ENCODE measurements at places on chromosomes 16 and 17.

DNA sequence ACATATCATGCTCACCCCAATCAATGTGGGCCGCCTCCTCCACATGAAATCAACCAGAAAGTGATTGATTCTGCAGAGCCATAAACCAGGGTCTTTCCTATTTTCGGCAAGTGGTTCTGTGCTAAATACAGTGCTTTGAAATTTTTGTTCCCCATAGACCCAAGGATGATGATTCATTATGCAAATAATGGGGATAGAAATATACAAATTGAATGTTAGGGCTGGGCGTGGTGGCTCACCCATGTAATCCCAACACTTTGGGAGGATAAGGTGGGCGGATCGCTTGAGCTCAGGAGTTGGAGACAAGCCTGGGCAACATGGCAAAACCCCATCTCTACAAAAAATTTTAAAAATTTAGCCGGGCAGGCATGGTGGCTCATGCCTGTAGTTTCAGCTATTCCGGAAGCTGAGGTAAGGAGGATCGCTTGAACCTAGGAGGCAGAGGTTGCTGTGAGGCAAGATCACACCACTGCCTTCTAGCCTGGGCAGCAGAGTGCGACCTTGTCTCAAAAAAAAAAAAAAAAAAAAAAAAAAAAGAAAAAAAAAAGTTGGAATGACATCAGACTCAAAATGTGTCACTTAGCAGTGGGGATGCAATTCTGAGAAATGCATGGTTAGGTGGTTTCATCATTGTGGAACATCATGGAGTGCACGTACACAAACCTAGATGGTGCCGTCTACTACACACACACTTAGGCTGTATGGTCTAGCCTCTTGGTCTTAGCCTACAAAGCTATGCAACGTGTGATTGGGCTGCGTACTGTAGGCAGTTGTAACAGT is 581.7 kb downstream of the MAF start:
- ATAC-seq = peak; percentile 18

GRCh38 chr16:25235991-25236390 is 19.2 kb downstream of the AQP8 start:
- no peak for ATAC-seq

- ATAC-seq = no peak
These were observed 39.1 kb downstream of the CPNE2 start for GRCh38 chr16:57131351-57131970.

- ATAC-seq = no peak
These were observed 1.2 kb downstream of the DDX5 start for GRCh38 chr17:64504769-64505339.

GRCh38 chr17:80737106-80738019 is 192.7 kb downstream of the RPTOR start:
- ATAC-seq = peak; percentile 40

DNA sequence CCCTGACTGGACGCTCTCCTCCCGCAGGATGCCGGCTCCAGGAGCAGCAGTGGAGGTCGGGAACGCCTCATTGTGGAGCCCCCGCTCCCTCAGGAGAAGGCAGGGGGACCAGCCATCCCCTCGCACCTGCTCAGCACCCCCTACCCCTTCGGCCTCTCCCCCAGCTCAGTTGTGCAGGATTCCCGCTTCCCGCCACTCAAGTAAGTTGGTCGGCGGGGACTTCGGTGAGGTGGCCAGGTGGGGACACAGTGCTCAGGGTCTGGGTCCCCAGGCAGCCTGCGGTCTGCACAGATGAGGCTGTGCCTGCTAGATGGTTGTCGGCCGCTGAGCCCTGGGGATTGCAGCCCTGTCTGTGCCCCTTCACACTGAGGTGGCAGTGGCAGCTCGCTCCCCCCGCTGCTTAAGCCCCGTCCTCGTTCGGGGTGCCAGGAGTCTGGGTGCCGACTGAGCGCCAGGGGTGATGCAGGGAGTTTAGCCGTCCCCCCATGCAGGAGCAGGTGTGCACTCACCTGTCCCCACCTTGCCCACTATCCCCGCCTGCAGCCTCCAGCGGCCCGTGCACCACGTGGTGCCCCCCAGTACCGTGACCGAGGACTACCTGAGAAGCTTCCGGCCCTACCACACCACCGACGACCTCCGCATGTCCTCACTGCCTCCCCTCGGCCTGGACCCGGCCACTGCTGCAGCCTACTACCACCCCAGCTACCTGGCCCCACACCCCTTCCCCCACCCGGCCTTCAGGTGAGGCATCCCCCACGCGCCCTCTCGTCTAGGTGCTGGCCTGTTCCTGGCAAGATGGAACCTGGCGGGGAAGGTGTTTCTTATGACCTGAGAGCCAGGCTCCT is 34.3 kb downstream of the GINS2 start:
- ATAC-seq = no peak

DNA sequence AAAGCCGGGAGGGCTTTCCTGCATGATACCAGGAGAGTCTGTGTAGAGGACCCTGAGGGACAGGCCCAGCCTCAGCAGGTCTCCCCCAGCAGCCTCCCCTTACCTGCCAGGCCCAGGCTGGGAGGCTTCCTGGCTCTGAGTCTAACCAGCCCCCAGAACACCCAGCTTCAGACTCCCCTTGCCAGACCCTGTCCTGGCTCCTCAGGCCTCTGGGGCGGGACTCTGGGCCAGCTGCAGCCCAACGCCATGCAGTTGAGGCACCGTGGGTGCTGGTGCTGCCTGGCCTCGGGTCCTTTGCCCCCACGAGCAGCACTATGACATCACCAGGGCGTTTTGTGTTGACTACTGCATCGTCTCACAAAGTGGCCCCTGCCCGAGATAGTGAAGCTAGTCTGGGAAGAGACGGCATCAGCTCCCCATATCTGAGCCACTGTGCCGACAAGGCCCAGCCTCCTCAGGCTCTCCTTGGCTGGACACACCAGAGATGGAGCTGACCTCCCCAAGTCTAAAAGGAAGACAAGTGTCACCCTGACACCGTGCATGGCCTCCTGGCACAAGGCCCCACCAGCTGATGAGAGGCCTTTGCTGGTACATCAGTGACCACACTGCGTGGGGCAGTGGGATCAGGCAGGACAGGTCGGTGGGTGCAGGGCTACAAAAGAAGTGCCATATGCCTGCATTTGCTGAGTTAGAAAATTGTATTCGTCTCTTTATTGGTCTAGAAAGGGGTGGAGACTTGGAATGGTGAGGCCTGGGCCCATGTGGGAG is 10.6 kb downstream of the ALDH3A1 start:
- ATAC-seq = no peak

DNA sequence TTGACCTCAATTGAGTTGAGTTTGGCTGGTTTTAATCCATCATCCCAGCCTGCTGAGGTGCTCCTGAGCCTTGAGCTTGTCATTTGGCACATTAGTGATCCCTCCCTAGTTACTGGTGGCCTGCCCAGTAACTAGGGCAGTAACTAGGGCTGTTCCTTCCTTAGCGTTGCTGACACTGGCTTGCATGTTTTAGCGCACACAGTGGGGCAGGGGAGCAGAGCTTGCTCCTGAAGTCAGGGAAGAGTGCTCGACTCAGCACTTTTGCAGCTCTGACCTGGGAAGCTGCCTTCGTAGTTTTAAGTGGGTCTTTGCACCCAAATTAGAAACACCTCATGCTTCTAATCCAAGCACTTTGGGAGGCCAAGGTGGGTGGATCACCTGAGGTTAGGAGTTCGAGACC is 15.7 kb downstream of the CCDC42 start:
- no peak for ATAC-seq

DNA sequence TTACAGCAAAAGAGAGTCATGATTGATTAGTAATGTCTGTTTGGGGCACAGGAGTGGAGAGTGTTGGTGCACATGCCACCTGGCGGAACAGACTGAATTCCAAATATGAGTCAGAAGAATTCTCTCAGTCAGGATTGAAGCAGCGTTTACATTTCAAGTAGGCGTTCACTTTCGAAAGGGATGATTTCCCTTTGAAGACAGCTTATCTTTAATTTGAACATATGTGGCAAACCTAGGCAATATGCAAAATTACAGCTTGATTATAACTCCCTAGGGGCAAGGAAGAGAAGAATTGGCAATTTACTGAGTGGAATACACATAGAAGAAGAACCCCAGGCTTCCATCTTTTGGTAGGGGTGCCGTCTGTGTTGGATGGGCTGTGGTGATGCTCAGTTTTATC is 235.8 kb downstream of the HAPSTR1 start:
- ATAC-seq = no peak

DNA sequence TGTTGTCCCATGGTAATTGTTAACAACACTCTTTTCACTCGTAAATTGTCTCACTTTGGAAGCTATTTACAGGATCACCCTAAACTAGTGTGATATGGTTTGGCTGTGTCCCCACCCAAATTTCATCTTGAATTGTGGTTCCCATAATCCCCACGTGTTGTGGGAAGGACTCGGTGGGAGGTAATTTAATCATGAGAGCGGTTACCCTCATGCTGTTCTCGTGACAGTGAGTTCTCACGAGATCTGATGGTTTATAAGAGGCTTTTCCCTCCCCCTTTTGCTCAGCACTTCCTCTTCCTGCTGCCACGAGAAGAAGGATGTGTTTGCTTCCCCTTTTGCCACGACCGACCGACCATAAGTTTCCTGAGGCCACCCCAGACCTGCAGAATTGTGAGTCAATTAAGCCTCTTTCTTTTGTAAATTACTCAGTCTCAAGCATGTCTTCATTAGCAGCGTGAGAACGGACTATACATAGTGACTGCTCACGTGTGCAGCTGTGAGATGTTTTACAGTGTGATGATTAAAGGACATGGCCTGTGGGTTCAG is 34.4 kb downstream of the DNAH3 start:
- ATAC-seq = no peak

GRCh38 chr17:1229349-1229899 is 40.8 kb upstream of the BHLHA9 start:
- peak; percentile 20 for ATAC-seq

DNA sequence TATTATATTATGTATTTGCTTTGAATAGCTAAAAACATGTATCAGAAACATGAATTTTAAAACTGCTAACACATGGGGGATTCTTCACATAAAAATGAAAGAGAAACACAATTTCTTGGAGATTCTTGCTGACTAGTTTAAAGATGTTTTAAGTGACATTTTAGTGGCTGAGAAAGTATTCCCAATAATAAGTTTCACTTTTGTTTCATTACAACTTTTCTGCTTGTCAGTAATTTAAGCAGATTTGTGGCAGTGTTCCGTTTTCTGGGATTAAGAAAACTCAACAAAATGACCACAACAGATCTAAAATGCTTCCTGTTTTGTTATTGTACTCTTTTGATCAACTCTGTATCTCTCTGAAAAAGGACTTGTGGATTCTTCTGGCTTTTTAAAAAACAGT is 75.9 kb downstream of the NLK start:
- no peak for ATAC-seq

GRCh38 chr16:87435372-87436224 is 43.5 kb downstream of the MAP1LC3B start:
- peak; percentile 4 for ATAC-seq

DNA sequence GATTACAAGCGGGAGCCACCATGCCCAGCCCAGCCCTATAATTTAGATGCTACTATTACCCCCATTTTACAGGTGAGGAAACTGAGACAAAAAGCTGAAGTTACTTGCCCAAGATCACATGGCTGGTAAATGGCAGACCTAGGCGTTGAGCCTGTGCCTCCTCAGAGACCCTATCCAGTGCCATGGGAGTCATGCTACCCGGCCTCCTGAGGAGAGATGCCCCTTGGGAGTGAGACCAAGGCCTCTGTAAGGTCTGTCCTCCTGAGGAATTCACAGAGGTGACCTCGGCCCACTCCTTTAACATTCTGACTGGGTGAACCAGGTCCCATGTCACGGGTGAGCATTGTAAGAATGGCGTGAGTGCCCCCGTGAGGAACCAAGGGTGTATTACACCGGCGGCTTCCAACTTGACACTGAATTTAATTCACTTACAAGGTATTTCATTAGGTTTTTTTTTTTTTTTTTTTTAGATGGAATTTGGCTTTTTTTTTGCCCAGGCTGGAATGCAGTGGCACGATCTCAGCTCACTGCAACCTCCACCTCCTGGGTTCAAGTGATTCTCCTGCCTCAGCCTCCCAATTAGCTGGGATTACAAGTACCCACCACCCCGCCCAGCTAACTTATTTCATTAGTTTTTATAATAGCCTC is 95.7 kb downstream of the ABCC6 start:
- peak; percentile 87 for ATAC-seq

- no peak for ATAC-seq
These were observed 12.0 kb downstream of the PHLPP2 start for GRCh38 chr16:71712501-71712900.

DNA sequence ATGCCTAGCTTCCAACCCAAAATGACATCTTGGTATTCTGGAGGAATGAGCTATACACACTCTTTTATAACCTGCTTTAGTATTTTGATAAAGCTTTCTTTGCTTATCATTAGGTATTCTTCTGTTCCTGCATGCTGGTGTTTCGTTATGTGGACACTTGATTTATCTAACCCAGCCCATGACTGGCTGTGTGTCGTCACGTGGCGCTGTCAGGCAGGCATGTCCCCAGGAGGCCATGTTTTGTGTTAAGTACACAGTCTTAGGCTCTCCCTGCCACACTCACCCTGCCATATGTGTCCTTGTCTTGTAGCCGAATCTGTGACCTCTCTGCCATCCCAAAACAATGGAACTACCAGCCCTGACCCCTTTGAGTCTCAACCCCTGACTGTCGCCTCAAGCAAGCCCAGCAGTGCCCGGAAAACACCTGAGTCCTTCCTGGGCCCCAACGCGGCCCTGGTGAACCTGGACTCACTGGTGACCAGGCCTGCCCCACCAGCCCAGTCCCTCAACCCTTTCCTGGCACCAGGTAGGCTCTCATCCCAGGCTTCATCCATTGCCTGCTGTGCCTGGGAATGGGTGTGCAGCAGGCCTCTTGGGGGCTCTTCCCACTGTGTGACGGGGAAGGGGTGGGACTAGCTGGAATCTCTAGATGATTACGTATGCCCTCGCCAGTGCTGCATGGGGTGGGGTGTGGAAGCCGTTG is 30.8 kb downstream of the B9D1 start:
- ATAC-seq = no peak

DNA sequence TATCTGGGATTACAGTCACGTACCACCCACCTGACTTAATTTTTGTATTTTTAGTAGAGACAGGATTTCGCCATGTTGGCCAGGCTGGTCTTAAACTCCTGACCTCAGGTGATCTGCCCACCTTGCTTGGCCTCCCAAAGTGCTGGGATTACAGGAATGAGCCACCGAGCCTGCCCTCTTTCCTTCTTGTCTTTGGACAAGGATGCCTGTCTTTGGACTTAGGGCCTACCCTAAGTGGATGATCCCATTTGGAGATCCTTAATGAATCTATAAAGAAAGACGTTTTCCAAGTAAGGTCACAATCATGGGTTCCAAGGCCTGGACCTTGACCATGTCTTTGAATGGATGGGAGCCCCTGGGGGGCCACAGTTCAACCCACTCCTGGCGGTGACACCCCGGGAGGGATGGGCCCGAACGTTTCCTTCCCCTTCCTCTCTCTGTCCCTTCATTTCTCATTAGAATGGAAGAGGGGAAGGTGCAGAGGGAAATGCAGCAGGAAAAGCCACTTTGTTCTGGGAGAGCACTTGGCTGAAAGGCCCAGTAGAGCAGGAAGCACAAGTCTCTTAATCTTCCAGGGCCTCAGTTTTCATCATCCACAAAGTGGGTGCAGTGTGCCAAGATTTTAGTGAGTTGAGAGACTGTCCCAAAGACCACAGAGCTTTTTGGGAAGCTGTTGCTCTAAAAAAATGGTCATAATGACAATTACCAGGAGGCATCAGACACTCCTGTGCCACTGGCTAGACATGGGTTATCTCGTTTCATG is 353.3 kb downstream of the SEC14L1 start:
- ATAC-seq = no peak

GRCh38 chr17:45784293-45784740 is at the start of gene CRHR1:
Gene CRHR1, plus strand, starts transcription at chr17:45784320. Its CDS starts 225 bp downstream, at chr17:45784545.
- ATAC-seq = peak; percentile 12
